Hepatic stellate cell (primary cell): ENCODE measurements at places on chromosomes 1 and 21.
A peak's percentile ranks its signal among the peaks of the same experiment; 100 is the strongest.

GRCh38 chr1:39943471-39944290 lies 11.3 kb upstream of the MFSD2A start:
- DNase-seq = no peak

DNA sequence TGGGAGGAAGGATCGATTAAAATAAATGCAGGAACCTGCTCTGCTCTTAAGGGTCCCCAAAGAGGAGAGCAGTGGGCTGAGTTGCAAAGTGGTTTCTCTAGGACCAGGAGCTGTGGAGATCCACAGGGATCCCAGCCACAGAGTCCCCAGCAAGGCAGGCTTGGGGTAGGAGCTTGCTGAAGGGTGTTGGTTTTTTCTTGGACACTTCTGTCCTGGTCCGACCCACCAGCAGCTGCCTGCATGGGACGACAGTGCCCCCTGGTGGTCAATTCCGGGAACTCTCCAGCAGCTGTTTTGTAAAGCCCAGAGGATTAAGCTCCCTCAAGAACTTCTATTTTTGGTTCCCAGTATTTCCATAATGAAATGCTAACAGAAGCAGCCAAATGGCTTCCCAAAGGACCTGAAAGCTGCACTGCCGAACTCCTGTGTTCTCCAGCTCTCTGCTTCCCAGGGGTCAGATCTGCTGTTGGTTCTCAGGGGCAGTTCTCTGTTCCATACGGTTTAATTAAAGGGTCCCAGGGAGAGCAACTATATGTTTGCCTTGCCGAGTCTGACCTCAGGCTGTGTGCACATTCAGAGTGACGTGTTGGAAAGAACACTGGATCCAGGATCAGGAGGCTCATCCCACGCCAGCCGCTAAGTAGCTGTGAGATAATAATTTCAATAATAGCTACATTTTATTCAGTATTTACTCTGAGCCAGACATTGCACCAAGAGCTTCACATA lies 23.2 kb downstream of the NENF start:
- DNase-seq = peak; percentile 84

GRCh38 chr1:42928859-42929258 lies 29.8 kb downstream of the SLC2A1 start:
- DNase-seq = no peak

GRCh38 chr1:51231120-51231519 lies 5.0 kb upstream of the RNF11 start:
- no peak for DNase-seq

- no peak for DNase-seq
Observed at GRCh38 chr1:230790026-230790425, 42.8 kb downstream of the CAPN9 start.

DNA sequence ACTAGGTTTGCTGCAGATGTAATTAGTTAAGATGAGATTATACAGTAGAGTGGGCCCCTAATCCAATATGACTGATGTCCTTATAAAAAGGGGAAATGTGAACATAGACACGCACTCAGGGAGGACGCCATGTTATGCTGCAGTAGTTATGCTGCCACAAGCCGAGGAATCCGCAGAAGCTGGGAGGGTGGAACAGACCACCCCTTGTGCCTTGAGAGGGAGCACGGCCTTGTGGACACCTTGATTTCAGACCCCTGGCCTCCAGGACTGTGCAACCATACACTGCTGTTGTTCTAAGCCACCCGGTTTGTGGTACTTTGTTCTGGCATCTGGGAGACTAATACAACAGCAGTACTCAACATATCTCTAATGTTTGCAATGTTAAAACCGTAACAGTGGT lies 57.9 kb upstream of the HIVEP3 start:
- DNase-seq = no peak
